Muscle of arm (tissue), 14 donors: ENCODE measurements at places on chromosomes 4 and X. TPM values are rescaled to one million over a fixed set of nuclear protein-coding genes. Genes with fewer than 3 reads are reported as not detected.

The GNRHR gene
- polyA plus RNA-seq: 0.56 TPM

The CXCL9 gene
- 0.13 TPM for polyA plus RNA-seq

The RAB40A gene
- 0.69 TPM for polyA plus RNA-seq

The GAB3 gene
- not detected for polyA plus RNA-seq

The WDR17 gene
- polyA plus RNA-seq: 0.91 TPM

- no peak for DNase-seq
Observed at GRCh38 chrX:150234126-150234525, 129.0 kb upstream of the MAMLD1 start.

- DNase-seq: no peak
Observed at GRCh38 chr4:139957065-139957464, 196.9 kb downstream of the MAML3 start.

- DNase-seq: no peak
Observed at GRCh38 chrX:9188117-9188516, 154.2 kb upstream of the FAM9B start.

DNA sequence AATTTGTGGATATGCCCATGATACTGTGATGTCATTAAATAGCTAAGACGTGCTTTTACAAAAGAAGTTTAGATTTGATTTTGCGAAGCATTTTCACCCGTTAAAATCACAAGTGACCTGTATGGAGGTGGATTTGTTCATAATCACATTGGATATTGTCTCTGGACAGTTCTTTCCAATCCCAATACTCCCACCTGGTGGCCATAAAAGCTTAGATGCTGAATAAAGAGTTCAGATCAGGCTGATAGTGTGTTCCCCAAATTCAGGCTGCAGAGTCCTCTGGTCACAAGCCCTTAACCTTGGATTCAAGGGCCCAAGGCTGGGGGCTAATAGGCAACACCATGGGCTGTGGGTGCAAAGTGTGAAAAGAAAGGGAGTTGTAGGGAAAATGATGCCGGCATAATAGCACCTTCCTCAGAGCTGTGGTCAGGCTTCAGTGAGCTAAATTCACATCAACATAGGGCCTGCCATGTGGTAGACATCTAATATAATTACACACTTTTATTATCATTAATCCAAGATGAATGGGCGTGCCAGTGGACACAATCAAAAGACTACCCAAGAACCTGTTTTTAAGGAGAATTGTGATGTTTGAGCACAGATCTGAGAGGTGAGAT lies 28.1 kb downstream of the SMIM43 start:
- DNase-seq: peak; percentile 48

The HSD17B13 gene
- 0.40 TPM for polyA plus RNA-seq
